ENCODE measurements at places on chromosomes 7 and 10. TPM values are rescaled to one million over a fixed set of nuclear protein-coding genes. Genes with fewer than 3 reads are reported as not detected.

VIM gene
- 289 TPM for total RNA-seq

PDZD7 gene
- total RNA-seq: 4.5 TPM

LIPM gene
- not detected for total RNA-seq

CLDN4 gene
- total RNA-seq: 0.31 TPM

RINT1 gene
- 23.9 TPM for total RNA-seq

CCDC126 gene
- total RNA-seq: 67.1 TPM

KLLN gene
- 0.62 TPM for total RNA-seq

TMEM273 gene
- total RNA-seq: 1.7 TPM

IDI1 gene
- 146 TPM for total RNA-seq

LAMB4 gene
- 0.47 TPM for total RNA-seq

PRR15 gene
- not detected for total RNA-seq

ASAH2 gene
- total RNA-seq: 1.7 TPM

CFAP46 gene
- total RNA-seq: 1.9 TPM

PLEKHS1 gene
- not detected for total RNA-seq

PRKAR2B gene
- total RNA-seq: 227 TPM

Measured in occipital lobe (tissue), 3 donors.